ENCODE measurements at places on chromosomes 4 and X.

DNA sequence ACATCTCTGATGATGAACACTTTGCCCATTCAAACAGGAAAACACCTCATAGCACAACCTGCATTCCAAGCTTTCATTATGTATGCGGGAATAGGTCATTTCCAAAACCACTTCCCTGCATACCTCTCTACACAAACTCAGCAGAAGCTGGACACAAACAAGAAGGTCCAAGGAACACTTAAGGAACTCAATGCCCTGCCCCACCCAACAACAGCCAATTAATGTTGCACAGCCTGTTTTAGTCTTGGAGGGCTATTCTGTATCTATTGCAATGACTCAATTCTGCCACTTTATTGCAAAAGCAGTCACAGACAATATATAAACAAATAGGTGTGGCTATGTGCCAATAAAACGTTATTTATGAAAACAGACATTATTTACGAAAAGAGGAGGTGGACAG, 16.7 kb downstream of the OPHN1 start:
- no peak for DNase-seq

- no peak for DNase-seq
These were observed 204.2 kb upstream of the GPRIN3 start for GRCh38 chr4:89511776-89512175.

DNA sequence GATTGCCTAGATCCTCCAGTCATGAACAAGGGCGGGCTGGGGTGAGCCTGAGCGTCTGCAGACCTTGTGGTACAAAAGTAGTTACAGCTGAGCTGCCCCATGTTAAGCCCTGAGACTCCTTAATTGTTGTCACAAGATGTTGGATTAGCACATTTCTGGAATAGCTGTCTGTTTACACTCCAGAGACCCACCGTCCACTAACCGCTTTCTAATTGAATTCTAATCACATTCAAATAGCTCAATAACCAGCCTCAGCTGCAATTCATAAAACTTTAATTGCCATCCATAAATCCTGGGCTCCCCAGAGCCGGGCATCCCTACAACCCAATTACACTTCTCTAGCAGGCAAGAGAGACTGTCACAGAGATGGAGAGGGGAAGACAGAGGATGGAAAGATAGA, 1.6 kb upstream of the GSX2 start:
- no peak for DNase-seq

DNA sequence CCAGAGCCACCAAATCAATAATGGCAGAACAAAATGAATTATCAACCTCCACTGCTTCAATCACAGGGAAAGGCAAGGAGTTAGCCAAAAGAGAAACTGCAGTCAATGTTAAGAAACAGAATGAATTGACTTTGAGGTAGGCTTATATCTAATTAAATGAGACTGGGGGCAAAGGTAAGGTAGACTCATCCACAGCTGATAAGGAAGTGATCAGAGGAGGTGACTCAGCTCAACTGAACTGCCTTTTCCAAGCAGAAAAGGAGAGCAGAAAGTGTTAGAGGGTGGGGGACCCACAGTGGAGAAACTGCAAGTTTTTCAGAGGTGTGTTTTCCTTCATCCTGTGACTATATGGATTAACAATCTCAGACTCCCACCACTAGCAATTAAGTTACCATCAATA, 345.8 kb upstream of the PPARGC1A start:
- no peak for DNase-seq

DNA sequence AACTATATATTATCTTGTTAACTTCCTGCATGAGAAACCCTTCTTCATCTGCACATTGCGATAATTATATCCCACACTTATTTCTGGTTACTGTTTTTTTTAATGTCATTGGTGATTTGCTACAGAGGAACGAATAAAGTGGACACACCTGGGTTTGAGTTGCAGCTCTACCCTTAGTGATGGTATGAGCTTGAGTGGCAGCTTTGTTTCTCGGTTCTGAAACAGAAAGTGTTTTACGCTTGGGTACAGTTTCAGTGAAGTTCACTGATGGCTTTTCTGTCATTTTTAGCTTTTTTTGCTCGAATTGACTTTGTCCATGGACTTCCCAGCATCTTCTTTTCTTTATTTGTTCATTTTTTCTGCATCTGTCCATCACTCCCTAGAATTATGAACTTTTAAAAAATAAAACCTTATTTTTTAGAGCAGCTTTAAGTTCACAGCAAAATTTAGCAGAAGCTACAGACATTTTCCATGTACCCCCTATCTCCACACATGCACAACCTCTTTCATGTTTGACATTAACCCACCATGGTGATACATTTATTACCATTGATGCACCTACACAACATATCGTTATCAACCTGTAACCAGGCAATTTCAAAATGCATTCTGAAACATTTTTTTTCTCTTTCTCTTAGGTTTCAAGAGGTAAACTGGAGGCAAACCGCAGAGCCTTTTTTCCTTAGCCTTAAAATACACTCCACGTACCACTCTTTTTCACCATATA, 1041.6 kb upstream of the PRKX start:
- no peak for DNase-seq

GRCh38 chr4:188175288-188175687, 36.0 kb downstream of the TRIML1 start:
- DNase-seq: no peak

DNA sequence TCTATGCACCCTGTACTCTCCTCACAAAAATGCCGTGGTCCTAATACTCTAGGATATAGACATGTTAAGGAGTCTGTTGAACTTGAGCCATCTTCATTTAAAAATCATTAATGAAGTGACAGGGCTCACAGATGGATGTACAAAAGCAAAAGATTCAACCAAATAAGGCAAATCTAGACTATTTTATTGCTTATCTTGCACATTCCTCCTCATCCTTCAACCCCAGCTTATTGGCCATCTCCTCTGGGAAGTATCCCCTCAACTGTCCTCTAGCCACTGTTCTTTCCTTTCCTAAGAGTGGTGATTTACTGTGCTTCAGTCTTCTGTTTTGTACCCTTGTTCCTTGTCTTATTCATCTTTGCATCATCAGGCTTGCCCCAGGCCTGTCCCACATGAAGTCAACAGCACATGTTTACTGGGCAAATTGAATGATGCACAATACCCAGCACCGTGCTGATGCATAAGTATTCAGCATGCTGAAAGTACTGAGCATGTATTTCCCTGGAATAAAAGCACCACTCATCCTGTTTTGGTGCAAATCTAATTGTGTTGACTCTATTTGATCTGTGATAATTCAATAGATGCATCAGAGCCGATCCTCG, 287.3 kb upstream of the CLNK start:
- no peak for DNase-seq

- no peak for DNase-seq
These were observed 5.0 kb downstream of the GAR1 start for GRCh38 chr4:109820563-109820962.

- DNase-seq: no peak
These were observed 691.4 kb downstream of the PCDH7 start for GRCh38 chr4:31411565-31411964.

DNA sequence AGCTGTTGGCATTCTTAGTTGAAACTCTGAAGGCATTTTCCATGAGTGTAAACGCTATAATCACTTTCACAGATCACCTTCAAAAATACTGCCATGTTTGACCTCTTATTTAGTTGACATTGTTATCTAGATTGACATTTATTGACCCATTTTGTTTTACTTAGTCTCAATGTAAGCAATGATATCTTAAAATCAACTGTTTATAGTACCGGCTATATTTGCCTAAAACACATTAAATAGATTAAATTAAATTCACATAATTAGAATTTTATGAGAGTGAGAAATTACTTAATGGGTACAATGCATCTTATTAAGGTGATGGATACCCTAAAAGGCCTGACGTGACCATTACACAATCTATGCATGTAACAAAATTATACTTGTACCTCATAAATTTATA, 517.7 kb upstream of the FTHL17 start:
- no peak for DNase-seq

- DNase-seq: no peak
These were observed 24.5 kb downstream of the DHX15 start for GRCh38 chr4:24559889-24560288.

GRCh38 chrX:37676811-37677210, 8.8 kb upstream of the XK start:
- DNase-seq: no peak

GRCh38 chr4:126109836-126110235, 795.1 kb downstream of the FAT4 start:
- no peak for DNase-seq

DNA sequence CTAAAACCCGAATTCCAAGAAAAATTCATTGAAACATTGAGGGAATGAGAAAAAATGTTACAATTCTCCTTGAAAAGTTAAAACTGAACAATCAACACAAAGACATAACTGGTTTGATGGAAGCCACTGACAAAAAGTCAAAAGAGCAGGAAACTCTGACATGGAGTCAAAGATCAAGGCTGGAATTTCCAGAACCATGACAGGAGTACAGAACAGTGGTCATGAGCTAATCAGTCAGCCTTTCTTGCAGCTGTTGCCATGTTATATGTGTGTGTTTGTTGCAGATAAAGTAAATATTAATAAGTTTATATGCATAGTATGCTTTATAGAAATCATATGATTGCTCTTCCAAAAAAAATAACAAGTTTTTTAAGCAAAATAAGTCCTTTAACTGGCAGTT, 184.7 kb upstream of the HCCS start:
- DNase-seq: no peak

- DNase-seq: no peak
These were observed 12.8 kb upstream of the CRMP1 start for GRCh38 chr4:5905714-5906113.

DNA sequence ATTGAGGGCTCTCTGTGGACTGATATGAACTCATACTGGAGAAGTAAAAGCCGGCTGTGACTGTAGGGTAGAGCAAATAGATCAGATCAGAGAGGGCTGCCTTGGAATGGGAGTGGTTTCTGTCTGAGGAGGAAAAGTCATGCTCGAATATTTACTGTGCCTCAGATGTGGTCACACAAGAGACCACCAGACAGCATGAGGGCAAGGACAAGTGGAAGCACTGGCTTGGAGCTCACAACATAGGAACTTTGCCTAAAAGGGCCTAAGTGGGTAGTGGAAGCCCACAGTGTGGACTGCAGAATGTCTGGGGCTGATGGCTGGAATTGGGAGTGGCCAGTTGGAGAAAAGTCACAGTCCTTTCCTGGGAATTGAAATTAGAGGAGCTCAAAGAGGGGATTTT, 19.8 kb downstream of the GLRB start:
- no peak for DNase-seq

GRCh38 chr4:24672880-24673279, 88.5 kb upstream of the DHX15 start:
- DNase-seq: no peak

- no peak for DNase-seq
These were observed 825.8 kb upstream of the LCORL start for GRCh38 chr4:18847249-18847890.

GRCh38 chr4:109207061-109207460, 95.4 kb downstream of the COL25A1 start:
- DNase-seq: no peak

GRCh38 chr4:142350871-142351270, 495.2 kb downstream of the INPP4B start:
- no peak for DNase-seq

DNA sequence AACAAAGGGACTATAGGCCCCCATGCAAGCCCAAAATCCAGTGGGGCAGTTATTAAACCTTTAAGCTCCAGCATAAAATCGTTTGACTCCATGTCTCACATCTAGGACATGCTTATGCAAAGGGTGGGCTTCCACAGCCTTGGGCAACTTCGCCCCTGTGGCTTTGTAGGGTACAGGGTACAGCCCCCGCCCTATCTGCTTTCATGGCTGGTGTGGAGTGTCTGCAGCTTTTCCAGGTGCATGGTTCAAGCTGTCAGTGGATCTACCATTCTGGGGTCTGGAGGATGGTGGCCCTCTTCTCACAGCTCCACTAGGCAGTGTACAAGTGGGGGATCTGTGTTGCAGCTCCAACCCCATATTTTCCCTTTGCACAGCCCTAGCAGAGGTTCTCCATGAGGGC, 559.8 kb upstream of the TECRL start:
- DNase-seq: no peak

DNA sequence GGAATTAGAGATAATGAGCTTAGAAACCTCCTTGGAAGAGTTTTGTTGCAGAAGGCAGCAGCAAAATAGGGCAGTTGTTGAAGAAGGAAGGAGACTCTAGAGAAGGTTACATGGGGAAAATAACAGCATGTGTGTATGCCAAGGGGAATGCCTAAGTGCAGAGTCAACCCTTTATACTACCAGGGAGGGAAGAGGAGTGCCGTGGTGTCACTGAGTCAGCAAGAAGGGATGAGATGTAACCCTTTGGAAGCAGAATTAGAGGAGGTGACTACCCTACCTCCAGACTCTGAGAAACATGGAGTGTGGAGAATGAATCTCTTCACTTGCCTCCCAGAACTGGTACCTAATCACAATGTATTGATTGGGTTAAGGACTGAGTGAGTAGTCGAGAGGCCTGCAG, 6.7 kb upstream of the GABRE start:
- no peak for DNase-seq

- DNase-seq: no peak
These were observed 38.2 kb downstream of the HPGDS start for GRCh38 chr4:94304365-94304971.

- no peak for DNase-seq
These were observed 402.0 kb downstream of the HNRNPD start for GRCh38 chr4:81971637-81972381.

- DNase-seq: no peak
These were observed 830.8 kb upstream of the POU3F4 start for GRCh38 chrX:82677286-82677685.

GRCh38 chrX:77431227-77431626, 16.0 kb upstream of the FGF16 start:
- no peak for DNase-seq

- DNase-seq: no peak
These were observed 24.4 kb upstream of the PLAC8 start for GRCh38 chr4:83138946-83139345.

GRCh38 chr4:74203467-74203866, 45.5 kb downstream of the MTHFD2L start:
- no peak for DNase-seq

- no peak for DNase-seq
These were observed 60.8 kb downstream of the GRXCR1 start for GRCh38 chr4:42953321-42953720.

DNA sequence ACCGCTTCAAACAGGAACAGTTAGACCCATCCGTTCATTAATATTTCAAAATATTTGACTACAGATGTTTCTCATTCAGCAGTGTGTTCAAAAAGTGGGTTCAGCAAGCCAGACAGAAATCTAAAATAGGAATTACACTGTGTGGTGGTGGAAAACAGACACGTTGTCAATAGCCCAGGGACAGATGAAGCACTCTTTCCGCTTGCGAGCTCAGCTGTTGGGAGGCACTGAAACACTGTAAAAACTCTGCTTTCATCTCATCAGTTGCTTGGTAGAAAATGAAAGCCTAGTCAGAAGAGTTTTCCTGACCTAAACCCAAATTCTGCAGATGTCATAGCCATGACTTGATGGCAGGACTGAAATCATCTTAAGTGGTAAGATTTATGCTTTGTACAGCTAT, 38.5 kb downstream of the LRP2BP start:
- no peak for DNase-seq

DNA sequence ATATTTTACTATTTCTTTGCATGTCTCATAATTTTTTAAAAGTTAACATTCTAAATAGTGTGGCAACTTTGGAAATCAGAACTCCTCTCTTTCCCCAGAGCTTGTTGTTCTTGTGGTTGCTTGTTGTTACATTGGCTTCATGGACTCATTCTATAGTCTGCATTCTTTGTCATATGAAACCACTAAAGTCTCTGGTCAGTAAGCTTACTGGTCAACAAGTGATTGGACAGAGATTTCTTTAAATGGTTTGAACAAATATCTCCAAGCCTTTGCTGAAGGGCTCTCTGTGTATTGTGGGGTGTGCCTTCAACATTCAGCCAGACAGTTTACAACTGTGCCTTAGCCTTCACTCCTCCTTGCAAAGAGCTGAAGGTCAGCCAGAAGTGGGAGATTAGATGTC, 147.2 kb downstream of the OPHN1 start:
- no peak for DNase-seq
